ENCODE measurements at places on chromosomes 3 and 15. TPM values are rescaled to one million over a fixed set of nuclear protein-coding genes. Genes with fewer than 3 reads are reported as not detected.
A peak's percentile ranks its signal among the peaks of the same experiment; 100 is the strongest.

- peak; percentile 48 for DNase-seq
- no peak overlapping the region for H3K4me3 ChIP-seq
- H3K4me1 ChIP-seq, result peaks cover 5% of the 10 kb centered on the region
- H3K27me3 ChIP-seq, result no peaks in the 10 kb centered on the region
These were observed 69.3 kb downstream of the CHAC1 start for GRCh38 chr15:41022487-41023090.

- no peak overlapping the region for H3K27ac ChIP-seq
- H3K27me3 ChIP-seq, result no peaks in the 10 kb centered on the region
- no peak overlapping the region for H3K4me3 ChIP-seq
- DNase-seq, result no peak
These were observed 35.9 kb upstream of the CHD2 start for GRCh38 chr15:92864127-92864814.

DNA sequence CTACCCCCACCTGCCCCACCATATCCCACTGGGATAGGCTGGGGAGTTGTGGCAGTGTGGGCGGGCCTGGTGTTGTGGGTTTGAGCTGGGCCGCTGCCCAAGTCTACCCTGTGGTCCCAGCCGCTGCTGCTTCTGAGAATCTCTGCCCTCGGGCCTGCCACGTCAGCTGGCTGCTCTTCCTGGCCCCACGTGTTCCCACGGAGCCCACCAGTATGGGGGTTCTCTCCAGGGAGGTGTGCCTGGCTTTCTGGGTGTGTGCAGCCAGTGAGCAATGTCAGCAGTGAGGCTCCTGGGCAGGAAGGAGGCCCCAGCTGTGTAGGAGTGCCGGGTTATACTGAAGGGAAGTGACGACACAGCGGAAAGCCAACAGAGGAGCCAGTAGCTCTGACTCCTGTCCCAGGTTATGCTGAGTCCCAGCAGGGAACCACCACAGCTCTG, 10.5 kb downstream of the GNAI2 start:
- no peaks in the 10 kb centered on the region for H3K27me3 ChIP-seq
- peak; percentile 94 for DNase-seq
- peak overlapping the region; percentile 55 for H3K4me3 ChIP-seq
- H3K27ac ChIP-seq, result peak overlapping the region; percentile 91
- peaks cover 56% of the 10 kb centered on the region for H3K4me1 ChIP-seq
- H3K36me3 ChIP-seq, result peaks cover 15% of the 10 kb centered on the region

DNA sequence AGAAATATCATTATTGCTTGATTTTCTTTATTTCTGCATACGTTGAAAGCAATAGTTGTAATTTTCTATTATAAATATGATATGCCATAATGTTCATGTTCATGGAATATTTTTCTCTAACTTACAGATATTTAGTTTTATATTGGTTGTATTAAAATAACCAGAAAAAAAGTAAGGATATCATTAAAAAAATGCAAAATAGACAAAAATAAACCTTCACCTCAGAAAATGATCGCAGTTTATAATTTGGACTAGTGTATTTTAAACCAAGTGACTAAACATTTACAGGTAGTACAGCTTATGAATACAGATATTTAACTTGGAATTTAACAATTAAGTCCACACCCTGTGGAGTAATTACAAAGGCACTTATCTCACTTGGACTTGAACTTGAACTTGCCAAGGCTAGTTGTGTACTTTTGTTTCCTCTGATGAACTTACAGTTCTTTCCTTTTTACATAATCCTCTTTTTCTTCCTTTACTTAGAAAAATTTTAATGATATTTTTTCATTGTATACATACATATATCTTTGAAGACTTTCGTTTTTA, 156.7 kb downstream of the CHL1 start:
- H3K4me1 ChIP-seq, result no peaks in the 10 kb centered on the region
- no peaks in the 10 kb centered on the region for H3K36me3 ChIP-seq
- H3K27ac ChIP-seq, result no peak overlapping the region

GRCh38 chr3:62265528-62265927, 107.8 kb downstream of the FEZF2 start:
- H3K27me3 ChIP-seq, result no peaks in the 10 kb centered on the region
- no peak overlapping the region for H3K4me3 ChIP-seq
- H3K4me1 ChIP-seq, result peaks cover 10% of the 10 kb centered on the region
- peaks cover 52% of the 10 kb centered on the region for H3K36me3 ChIP-seq
- H3K27ac ChIP-seq, result no peak overlapping the region

DNA sequence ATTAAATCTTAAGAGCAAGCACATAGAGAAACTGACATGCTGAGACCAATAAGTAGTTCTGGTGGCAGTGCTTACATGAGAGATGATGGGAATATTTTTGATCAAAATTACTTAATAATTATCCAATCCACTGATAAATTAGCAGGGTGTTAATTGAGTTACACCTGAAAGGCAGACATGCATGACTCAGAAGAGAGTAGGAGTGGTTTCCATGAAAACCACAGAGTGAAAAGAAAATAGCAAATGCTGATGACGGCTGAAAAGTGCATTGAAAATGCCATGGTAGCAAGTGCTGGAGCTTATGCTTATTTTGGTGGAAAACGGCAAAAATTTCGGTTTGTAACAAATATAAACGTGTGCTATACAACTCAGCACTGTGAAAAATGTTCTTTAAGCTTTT, 267.8 kb upstream of the LRRN1 start:
- no peaks in the 10 kb centered on the region for H3K27me3 ChIP-seq
- no peak overlapping the region for H3K4me3 ChIP-seq
- no peaks in the 10 kb centered on the region for H3K36me3 ChIP-seq
- DNase-seq, result peak; percentile 1
- peaks cover 5% of the 10 kb centered on the region for H3K4me1 ChIP-seq

DNA sequence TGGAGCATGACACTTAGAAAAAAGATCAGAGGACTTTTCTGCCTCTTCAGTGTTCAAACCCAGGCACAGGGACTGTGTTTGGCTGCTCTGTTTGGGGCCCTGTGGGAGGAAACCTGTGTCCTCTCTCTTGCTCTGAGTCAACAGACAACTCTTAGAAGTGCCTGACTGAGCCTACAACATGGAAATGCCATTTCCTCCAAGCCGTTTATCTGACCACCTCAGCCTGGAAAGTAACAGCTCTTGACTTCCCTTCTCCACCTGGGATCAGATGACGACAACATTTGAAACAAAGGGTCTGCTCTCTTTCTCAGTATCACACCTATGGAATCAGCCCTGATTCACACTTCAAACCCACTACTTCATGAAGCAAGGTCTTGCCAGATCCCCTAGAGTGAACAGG, 91.3 kb upstream of the CTDSPL start:
- no peak overlapping the region for H3K27ac ChIP-seq
- peaks cover 92% of the 10 kb centered on the region for H3K27me3 ChIP-seq
- no peaks in the 10 kb centered on the region for H3K4me1 ChIP-seq
- DNase-seq, result no peak
- H3K4me3 ChIP-seq, result no peak overlapping the region
- H3K36me3 ChIP-seq, result no peaks in the 10 kb centered on the region

DNA sequence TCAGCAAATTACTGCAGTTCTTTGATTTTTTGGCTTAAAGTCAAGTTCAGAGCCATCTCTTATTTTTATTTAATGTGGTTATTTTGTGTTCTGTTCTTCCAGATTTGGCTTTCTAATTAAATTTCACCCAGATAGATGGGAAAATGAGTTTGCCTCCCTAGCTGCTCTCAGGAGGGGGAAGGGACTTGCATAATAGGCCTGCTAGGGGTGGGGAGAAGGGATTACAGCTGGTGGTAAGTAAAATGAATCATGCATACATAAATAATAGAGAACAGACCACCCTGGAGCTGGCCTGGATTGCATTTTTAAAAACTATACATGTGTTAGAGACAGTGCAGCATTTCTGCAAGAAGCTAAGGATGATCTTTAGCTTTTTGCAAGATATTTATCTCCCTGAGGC, 3.9 kb upstream of the PXYLP1 start:
- H3K27ac ChIP-seq, result no peak overlapping the region
- H3K27me3 ChIP-seq, result no peaks in the 10 kb centered on the region
- H3K36me3 ChIP-seq, result peaks cover 7% of the 10 kb centered on the region

DNA sequence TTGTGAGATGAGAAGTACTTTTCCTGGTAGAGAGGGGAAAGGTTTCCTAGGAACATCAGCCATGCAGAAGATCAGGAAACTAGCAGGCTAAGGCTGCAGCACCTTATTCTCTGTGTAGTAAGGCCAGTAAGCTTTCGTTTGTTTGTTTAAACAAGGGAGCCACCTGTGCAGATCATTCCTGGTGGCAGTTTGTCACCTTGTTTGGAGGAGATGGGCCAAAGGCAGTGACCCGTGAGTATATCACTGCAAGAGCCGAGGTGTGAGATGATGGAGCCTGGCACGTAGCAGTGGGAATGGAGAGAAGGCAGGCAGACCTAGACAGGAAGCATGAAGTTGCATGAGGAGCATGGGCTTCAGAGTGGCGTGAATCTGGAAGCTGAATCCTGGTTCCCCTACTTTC, 19.6 kb downstream of the ATG7 start:
- H3K27me3 ChIP-seq, result no peaks in the 10 kb centered on the region
- DNase-seq, result no peak

DNA sequence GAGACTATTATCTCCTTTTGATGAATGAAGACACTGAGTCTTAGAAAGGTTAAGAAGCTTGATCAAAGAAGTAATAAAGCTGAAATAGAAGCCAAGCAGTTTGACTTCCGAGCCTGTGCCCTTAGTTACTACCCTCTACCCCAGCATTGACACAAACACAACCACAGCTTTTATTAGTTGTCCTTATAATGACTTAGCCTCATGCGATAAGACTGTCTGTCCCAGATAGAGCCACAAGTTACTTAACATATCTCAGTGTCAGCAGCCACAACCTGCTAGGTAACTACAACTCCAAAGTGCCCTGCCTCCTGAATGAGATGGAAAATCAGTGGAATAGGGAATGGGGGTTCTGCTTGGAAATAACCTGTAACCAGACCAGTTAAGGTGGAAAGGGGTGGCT, 781.6 kb upstream of the CFAP20DC start:
- no peaks in the 10 kb centered on the region for H3K36me3 ChIP-seq
- H3K4me3 ChIP-seq, result no peak overlapping the region
- H3K4me1 ChIP-seq, result no peaks in the 10 kb centered on the region
- H3K27me3 ChIP-seq, result no peaks in the 10 kb centered on the region
- no peak for DNase-seq

- peaks cover 13% of the 10 kb centered on the region for H3K4me1 ChIP-seq
- H3K36me3 ChIP-seq, result no peaks in the 10 kb centered on the region
- DNase-seq, result no peak
- no peak overlapping the region for H3K27ac ChIP-seq
- no peaks in the 10 kb centered on the region for H3K27me3 ChIP-seq
These were observed 84.9 kb downstream of the MEIS2 start for GRCh38 chr15:37015451-37015850.

Gene RYK
- total RNA-seq, result 76.1 TPM

Gene FBXW12
- not detected for total RNA-seq

Gene ST3GAL6
- 1.5 TPM for total RNA-seq

Gene CHST13
- not detected for total RNA-seq

Gene GHSR
- not detected for total RNA-seq

Gene REC114
- total RNA-seq, result not detected
